ENCODE measurements at places on chromosomes 6 and 20.

DNA sequence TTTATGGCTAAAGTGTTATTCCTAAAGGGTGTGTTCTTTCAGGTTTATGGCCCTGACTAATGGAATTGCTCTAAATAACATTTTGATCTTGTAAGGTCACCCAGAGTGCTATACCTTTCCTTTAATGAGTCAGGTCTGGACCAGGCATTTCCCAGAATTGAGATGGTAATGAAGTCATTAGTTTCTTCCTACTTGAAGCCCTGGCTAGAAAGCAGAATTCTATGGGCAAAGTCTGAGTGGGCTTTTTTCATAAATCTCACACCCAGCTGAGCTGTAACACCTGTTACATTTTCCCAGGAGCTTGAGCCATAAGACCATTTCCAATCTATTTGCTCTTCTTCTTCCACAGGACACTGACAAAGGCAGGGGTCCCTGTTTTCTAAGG is 122.0 kb upstream of the ID4 start:
- DNase-seq, result no peak

DNA sequence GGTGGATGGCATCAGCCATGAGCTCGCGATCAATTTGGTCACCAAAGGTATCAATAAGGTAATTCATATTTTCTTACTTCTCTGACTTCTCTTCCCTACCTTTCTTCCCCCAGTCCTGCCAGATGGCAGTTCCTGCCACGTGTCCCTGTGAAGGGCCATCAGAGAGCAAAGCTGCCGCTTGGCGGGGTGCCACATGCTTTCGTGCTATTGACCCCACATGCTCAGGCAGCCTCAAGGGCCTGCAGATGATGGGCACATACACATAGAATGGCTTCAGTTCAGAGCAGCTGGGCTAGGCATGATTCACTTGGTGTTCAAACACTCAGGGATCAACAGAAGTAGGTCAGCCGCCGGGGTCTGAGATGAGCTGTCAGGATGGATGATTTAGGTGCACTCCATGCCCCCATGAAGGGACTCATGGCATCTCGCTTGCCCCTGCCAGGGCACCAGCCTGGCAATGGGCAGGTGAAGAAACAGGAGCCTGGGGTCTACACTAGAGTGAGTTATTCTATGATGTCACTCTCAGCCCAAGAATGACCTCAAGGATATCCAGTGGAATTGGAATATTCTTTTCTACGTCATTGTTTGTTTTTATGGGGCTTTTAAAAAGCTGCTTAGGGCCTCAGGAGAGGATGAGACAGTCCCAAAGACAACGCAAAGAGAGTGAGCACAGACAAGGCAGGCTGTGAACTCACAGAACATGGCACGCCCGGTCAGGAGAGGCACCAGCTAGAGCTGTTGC is 25.5 kb downstream of the BANF2 start:
- DNase-seq, result no peak

DNA sequence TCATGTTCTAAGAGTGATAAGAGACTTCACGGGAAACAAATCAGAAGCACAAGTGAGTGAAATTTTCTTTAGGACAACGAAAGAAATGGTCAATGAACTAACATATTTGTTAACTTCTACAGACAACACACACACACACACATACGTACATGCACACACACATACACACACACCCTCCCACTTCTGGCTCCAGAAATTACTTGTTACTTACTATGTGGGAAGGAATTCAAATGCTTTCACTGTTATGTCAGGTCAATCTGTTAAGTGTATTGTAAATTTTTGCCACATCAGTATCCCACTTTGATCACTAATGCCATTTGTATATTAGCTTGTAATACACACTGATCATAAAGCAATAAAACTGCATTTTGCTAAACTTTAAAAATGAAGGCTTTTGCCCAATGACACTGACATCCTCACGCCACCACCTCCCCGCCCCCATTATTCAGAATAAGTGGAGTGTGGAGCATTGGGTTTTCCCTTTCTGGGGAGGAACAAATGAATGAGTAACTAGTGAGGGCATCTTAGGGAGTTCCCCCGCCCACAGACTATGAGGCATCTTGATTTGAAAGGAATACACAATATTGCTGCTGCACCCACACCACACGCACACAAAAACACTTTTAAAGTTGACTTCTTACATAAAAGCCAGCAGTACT is 76.2 kb downstream of the ATXN1 start:
- no peak for DNase-seq

DNA sequence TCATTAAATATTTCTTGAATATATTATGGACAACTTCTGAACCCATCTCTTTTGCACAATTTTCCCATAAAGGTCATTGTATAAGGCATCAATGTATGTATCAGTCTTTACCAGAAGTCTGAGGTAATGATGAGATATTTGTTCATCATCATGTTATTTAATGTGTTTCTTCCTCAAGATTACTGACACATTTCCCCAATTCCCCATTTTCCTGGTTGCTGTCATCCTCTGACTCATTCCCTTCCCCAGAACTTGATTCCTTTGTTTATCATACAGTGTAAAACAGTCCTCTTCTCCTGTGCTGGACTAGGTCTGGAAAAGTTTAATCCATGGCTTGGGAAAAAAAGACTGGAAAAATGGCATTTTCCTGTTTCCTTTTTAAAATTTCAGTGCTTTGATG is 107.9 kb upstream of the FLRT3 start:
- no peak for DNase-seq

- no peak for DNase-seq
Observed at GRCh38 chr6:122432816-122433215, 33.4 kb downstream of the HSF2 start.

GRCh38 chr6:5541751-5542432 is 280.6 kb downstream of the FARS2 start:
- no peak for DNase-seq
